ENCODE measurements at places on chromosomes 13 and 19.

GRCh38 chr13:21012211-21012610 lies 49.2 kb downstream of the LATS2 start:
- no peak for DNase-seq

DNA sequence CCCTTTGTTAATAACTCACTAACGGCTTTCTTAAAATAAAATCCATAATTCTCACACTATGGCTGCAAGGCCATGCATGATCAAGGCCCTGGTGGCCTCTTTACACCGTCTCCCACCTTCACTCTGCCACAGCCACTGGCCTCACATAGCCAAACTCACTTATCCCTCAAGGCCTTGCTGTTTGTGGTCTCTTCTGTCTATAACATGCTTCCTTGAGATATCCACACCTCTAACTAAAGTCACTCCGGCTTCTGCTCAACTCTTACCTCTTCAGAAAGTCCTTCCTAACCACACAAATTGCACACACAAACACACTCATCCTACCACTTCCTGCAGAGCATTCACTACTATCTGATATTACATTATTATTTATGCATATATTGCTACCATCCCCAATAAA lies 262.5 kb downstream of the DIAPH3 start:
- no peak for DNase-seq

- DNase-seq = no peak
Observed at GRCh38 chr13:50188696-50189095, 173.5 kb downstream of the KCNRG start.

- DNase-seq = no peak
Observed at GRCh38 chr19:1992759-1993260, 22.7 kb downstream of the BTBD2 start.

DNA sequence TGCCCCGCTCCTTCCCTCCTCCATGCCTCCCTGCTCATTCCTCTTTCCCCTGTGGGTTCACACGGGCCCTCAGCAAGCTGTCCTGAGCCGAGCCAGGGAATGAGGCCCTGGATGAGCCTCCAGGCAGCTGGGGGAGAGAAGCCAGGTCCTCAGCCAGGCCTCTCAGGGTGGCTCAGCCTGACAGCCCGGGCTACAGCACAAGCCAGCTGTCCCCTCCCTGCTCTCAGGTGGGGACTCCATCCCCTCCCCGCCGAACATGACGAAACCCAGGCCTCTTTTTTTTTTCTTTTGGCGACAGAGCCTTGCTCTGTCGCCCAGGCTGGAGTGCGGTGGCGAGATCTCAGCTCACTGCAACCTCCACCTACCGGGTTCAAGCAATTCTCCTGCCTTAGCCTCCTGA lies 40.0 kb upstream of the MATK start:
- DNase-seq = no peak

DNA sequence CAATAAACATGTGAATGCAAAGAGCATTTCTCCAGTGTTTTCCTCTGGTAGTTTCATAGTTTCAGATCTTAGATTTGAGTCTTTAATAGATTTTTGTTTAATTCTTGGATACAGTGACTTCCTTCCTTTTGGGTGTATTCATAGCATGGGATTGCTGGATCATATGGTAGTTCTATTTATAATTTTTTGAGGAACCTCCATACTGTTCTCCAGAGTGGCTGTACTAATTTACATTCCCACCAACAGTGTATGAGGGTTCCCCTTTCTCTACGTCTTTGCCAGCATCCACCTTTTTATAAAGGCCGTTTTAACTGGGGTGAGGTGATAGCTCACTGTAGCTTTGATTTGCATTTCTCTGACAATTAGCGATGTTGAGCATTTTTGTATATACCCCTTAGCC lies 9.3 kb upstream of the CALM3 start:
- no peak for DNase-seq

GRCh38 chr19:3730457-3730958 lies 22.3 kb downstream of the TJP3 start:
- no peak for DNase-seq

DNA sequence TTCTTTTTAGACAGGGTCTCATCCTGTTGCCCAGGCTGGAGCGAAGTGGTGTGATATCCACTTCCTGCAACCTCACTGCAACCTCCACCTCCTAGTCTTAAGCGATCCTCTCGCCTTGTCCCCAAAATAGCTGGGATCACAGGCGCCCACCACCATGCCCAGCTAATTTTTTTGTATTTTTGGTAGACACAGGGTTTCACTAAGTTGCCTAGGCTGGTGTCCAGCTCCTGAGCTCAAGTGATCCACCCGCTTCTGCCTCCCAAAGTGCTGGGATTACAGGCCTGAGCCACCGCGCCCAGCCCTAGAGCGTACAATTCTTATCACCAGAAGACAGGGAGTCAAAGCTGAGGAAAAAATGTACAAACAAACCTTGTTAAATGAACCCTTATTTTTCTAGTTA lies 4.5 kb upstream of the ELOF1 start:
- DNase-seq = no peak

- DNase-seq = no peak
Observed at GRCh38 chr13:98214008-98214643, 37.1 kb upstream of the RNF113B start.

DNA sequence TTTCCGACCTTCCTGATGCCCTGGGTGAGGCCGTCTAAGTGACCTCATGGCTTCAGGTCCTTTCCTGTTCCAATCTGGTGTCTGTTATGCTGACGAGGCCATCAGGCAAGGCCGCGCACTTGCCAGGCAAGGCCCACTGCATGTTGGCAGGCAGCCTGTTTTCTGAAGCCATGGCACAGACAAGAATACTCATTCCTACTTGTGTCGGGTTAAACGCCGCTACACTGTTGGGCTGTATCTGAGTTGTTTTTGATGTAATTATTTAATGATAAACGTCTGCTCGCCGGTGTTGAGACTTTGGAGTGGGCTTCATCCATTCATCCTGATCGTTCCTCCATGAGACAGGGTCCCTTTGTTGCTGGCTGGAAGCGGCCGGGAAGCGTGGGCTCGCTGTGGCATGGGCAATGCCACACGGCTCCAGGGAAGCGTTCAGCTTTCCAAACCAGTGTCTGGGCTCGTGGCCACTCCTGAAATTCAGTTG lies 92.1 kb downstream of the ATP11A start:
- DNase-seq = no peak

GRCh38 chr13:81987159-81987558 lies 1646.2 kb upstream of the SPRY2 start:
- no peak for DNase-seq

GRCh38 chr13:77563111-77563510 lies 27.6 kb downstream of the SCEL start:
- no peak for DNase-seq

DNA sequence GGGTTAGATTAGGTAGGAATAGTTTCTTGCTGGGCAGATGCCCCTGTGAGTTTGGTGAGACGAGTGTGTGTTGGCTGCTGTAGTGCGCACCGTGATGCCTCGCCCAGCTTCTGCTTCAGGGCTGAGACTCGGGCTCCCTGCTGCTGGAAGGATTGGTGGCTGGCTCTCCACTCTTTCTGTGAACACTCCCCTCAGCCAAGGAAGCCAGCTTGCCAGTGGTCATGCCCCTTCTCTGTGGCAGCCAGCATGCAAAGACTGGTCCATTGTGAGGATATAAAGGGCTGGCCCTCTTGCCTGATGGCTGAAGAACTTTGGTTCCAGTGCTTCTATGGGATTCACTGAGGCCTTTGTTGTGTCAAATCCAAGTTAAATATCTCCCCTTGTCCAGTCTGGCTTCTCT lies 2.9 kb upstream of the HTR2A start:
- no peak for DNase-seq

DNA sequence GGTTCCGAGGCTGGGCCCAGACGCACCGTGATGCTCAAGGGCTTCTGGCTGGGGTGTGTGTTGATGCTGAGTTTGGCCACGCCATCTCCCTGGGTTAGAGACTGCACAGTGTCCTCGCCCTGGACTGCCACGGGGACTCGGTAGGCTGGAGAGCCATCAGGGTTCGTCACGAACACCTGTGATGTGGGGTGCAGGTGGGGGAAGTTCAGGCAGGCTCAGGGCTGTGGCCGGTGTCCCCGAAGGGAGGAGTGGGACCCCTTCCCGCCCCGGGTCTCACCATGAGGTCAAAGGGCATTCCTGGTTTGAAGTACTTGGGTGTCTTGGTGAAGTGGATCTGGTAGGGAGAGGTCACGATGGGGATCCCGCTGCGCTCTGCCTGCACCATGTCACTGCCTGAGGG lies 8.2 kb downstream of the C3 start:
- no peak for DNase-seq

DNA sequence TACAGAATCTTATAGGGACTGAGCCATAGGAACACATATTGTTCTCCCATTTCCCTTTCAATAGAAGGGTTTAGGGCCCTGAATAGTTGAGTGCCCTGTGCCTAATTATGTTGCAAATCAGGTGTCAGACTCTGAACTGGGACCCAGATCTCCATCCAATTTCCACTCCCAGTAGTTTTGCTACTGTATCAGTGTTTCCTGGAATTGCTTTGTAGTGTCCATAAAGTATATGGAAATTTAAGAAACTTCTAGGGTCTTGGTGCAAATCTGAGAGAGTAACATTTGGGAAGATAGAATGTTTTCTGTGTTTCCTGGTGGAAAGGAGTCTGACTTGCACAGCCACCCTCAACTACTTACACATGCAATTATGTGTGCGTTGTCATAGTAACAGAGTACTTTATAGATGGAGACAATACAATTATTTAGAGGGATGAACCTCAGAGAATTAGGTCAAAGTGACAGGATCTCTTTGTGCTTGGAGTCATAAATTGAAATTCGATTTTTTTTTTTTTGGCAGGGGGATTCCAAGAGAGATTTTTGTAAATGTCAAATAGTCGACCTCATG lies 646 bp upstream of the SLC10A2 start:
- DNase-seq = no peak

DNA sequence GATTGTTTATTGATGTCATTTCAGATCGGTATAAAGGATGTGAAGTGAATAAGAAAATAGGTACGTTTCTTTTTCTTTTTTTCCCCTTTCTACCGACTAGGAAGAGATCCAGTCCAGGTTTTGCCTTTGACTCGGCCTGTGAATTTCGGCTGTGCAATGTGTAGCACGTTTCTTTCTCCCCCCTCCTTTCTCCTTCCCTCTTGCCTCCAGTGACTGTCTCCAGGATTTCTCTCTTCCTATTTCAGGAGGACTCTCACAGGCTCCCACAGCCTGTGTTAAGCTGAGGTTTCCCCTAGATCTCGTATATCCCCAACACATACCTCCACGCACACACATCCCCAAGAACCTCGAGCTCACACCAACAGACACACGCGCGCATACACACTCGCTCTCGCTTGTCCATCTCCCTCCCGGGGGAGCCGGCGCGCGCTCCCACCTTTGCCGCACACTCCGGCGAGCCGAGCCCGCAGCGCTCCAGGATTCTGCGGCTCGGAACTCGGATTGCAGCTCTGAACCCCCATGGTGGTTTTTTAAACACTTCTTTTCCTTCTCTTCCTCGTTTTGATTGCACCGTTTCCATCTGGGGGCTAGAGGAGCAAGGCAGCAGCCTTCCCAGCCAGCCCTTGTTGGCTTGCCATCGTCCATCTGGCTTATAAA lies at the start of gene GPC6:
TSS of gene GPC6 (plus strand) at position 185 of the 657 bp plus-strand sequence.
- no peak for DNase-seq

DNA sequence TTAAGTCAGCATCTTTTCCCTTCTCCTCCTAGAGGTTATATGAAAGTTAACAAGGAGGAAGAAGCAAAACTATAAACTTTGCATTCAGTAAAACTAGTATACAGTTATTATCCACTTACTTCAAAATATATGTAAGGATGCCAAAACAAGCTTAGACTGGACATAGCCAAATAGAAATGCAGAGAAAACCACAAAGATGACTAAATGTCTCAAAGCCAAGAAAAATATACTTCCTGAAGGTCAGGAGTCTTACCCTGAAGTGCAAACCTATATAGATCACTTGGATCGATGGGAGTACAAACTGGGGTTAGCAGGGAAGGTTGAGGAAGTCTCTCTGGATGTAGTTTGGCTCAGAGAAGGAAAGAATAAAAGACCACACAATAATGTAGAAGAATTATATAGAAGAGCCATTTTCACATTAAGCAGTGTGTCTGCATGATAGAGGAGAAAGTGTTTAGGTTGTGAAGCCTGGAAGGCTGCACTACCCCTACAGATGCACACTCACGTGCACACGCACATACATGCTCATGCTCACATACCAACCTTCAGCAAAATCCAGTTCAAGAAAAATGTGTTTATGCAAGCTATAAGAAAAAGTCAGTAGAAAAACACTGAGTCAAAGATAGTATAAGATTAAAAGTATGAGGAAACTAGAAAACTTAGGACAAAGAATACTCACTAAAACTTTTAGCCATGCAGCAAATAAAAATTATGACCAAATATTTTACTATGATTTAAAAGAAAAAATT lies 112.1 kb upstream of the RXFP2 start:
- no peak for DNase-seq

DNA sequence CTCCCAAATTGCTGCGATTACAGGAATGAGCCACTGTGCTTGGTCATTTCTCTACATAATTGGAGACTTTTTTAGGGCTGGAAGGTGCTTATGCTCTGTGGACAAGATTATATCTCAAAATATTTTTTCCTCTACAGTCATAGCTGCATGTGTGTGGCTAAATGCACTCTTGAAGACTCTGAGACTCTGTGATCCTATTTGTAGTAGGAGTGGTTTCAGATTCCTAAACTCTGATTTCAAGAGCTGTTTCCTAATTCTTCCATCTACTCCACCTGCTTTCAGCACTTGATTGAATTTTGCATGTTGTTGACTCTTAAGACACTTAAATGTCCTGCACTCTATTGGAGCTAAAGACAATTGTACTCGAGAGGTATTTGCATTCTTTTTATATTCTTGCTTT lies 78.0 kb downstream of the KLF5 start:
- DNase-seq = no peak

DNA sequence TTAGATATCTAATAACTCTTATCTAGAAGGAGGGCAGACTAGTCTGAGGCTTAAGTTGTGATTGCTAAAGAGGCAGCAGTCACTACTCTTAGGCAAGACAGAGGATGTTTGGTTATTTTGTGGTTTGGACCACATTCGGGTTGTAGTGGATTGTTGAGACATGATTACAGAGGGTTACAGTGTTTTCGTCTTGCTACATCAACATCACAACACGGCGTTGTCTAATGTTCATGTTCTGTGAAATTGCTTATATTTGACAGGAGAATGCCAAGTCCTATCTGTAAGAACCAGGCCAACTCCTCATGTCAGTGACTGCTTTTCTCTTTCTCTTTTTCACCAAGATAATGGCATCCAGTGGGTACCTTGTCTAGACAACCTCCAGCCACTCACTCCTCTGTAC lies 16.8 kb upstream of the TM9SF2 start:
- no peak for DNase-seq

- no peak for DNase-seq
Observed at GRCh38 chr13:46392967-46393366, 5.9 kb upstream of the RUBCNL start.

GRCh38 chr13:20193907-20194631 lies 1.3 kb upstream of the GJB2 start:
- DNase-seq = no peak

- no peak for DNase-seq
Observed at GRCh38 chr13:103497404-103497803, 431.2 kb upstream of the SLC10A2 start.

DNA sequence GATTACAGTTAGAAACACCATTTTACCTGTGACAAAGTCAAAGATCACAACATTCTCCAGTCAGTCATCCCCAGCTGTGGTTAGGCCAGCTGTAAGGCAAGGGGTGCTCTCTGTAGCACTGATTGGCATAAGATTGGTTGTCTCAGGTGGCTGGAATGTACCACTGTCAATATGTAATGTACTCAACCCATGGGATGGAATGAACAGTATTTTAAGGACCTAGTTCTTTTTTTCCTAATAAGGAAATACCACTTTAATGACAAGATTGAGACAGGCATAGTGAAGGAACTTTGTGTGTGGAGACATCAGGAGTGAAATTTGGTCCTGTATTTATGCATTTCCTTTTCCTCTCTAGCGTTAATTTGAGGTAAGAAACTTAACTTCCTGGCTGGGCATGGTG lies 310.7 kb downstream of the ITGBL1 start:
- DNase-seq = no peak

Measured in stimulated activated CD4-positive, alpha-beta T cell treated with anti-CD3 and anti-CD28 coated beads, Interleukin-1b, Interleukin-23, amount 100 ng/mL, for 24 hours (primary cell).